ENCODE measurements at places on chromosomes 11 and 22.

GRCh38 chr11:92340839-92341238 lies 116.2 kb downstream of the FAT3 start:
- DNase-seq: peak; percentile 19

GRCh38 chr11:5684036-5684645 lies 733 bp downstream of the TRIM5 start:
- DNase-seq: no peak

- DNase-seq: no peak
These were observed 9.5 kb downstream of the SLC16A8 start for GRCh38 chr22:38074181-38075104.

GRCh38 chr22:42297778-42298177 lies 27.3 kb upstream of the TCF20 start:
- no peak for DNase-seq

DNA sequence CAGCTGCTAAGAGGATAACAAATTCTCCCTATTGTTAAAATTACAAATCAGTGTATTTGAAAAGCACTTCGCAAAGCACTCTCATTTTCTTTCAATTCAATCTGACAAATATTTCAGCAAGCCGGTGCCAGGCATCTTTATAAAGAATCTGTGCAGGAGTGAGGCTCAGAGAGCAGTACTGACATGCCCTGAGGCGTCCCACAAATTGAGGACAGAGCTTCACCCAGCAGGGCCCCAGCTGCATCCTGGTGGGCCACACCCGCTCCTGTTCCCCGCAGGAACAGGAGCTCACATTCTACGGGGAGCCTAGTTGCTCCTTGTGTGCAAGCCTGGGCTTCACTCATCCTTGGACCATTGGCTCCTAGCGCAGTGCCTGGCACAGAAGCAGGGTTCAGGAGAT lies 60.9 kb upstream of the EIF3D start:
- no peak for DNase-seq

GRCh38 chr11:122656631-122657101 lies 1.1 kb downstream of the UBASH3B start:
- peak; percentile 20 for DNase-seq

GRCh38 chr11:18027475-18027874 lies 14.6 kb upstream of the SERGEF start:
- no peak for DNase-seq

- no peak for DNase-seq
These were observed 1.0 kb upstream of the GLB1L3 start for GRCh38 chr11:134275188-134275533.

- no peak for DNase-seq
These were observed 18.2 kb upstream of the PSMA1 start for GRCh38 chr11:14538271-14538925.

DNA sequence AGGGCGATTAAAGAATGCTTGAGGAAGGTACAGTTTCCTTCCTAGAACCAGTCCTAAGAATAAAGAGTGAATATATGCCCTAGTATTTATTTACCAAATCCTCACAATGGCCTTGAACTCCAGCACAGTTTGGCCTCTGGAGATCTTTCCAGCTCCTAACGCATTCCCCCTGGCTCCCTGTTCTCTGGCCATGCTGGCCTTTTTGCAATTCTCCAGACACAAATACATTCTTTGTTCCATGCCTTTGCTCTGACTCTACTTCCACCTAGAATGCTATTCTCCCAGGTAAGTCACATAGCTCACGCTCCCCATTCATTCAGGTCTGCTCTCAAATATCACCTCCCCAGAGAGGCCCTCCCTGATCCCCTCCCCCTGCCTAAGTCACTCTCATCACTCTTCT lies 3.7 kb upstream of the DGKZ start:
- no peak for DNase-seq

GRCh38 chr22:44671742-44672141 lies 30.3 kb upstream of the PRR5 start:
- no peak for DNase-seq

- no peak for DNase-seq
These were observed 282.4 kb downstream of the C11orf87 start for GRCh38 chr11:109704432-109704831.

DNA sequence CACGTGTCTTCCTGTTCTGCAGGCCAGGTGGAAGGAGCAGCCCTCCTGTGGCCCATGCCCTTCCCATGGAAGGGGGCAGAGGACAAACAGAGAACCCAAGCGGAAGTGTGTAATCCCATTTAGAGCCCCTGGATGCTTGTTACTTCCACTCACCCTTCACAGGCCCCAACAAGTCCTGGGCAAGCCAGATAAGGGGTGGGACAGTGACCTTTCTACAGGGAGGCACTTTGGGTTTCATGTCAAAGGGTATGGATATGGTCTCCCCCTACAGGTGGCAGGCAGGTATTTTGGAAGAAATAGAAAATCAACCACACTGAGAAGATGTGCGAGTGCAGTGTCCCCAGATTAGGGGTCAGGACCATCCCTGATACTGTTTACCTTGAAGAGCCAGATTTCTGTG lies 11.4 kb downstream of the MPEG1 start:
- DNase-seq: no peak

- DNase-seq: peak; percentile 62
These were observed 26.1 kb downstream of the CSTF3 start for GRCh38 chr11:33135216-33135615.

DNA sequence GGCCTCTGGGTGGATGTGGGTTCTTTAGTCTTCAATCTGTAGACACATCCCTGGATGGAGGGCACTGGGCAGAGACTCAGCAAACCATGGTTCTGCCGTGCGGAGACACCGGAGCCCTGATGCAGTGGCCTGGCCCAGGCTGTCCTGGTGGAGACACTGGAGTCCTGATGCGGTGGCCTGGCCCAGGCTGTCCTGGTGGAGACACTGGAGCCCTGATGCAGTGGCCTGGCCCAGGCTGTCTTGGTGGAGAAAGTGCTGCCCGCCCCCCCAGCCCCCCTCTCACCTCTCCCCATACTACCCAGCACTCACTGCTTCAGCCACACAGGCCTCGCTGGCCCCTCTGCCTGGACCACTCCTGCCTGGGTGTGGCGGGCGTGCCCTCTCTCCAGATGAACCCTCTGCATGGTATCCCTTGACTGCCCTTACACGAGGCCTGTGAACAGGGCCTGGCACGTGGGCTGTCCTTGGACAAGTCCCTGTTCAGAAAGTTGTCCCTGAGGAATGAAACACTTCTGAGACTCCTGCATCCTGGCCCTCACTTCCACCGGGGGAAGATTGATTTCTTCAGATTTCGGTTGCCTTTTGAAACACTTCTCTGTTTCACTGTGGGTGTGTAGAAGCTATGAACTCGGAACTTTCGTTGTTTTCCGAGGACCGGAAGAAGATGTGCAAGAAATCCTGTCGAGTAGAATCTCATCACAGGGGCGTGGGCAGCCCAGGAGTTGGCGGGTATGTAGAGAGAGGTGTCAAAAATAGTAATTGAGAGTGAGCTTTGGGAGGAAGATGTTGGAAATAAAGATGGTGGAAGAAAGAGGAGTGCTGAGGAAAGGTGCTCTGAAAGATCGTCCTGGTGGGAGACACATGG lies 26.2 kb downstream of the IGHMBP2 start:
- no peak for DNase-seq
